Hematopoietic multipotent progenitor cell treated with erythropoietin and hydrocortisone succinate and interleukin-3 and kit ligand, for 8 days (in vitro differentiated cells): ENCODE measurements at places on chromosomes 16 and 17.

- no peak for DNase-seq
Measured at GRCh38 chr16:85384833-85385462, 228.2 kb upstream of the GSE1 start.

DNA sequence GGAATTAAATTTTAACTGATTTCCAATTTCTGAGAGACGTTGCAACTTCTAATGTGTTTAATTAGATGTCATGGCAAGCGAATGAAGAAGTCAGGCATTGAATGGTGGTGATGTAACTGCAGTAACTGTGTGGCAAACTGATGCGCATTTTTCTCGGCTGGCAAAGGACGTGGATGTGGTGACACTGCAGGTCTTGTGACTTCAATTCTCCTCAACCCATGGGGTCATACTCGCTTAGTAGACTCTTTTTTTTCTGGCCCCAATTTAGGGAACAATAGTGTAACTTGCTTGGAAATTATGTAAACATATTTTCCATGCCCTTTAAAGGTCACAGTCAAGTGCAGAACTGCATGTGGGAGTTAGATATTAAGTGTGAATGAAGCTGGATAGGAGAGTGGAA, 1.9 kb upstream of the FAM20A start:
- no peak for DNase-seq

GRCh38 chr17:3965118-3965800, 1.0 kb upstream of the ATP2A3 start:
- DNase-seq = peak; percentile 95

DNA sequence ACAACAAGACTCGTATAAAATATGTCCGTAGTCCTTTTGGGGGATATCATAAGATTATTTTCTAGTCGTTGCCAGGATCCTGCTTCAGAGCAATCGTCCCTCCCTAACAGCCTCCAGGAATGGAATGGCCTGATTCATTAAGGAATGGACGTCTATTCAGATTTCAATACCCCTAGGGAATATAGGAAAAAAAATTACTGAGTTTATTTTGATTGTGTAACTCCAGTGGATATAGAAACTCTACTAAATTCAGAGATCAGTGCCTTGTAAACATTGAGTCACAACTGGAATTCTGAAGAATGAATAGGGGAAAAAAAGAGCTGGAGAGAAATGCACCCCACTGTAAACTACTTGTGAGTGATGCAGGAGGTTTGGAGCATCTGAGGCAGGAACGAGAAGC, 1171.5 kb upstream of the GOT2 start:
- no peak for DNase-seq

DNA sequence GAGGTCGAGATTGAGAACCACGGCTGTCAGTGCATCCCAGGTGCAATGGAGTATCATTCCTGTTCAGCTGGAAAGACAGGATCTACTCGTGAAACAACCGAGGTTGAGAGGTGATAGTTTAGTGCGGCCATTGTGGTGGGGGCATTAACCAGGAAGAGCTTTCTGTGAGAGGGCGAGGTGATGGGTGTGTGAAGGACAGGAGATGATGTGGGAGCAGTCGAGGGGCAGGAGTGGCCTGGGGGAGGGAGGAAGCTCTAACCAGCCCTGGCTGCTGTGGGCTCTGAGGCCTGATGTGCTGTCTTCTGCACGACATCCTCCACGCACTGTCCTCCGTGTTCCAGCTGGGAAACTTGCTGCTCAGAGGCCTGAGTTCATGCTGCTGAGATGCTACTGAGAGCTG, 22.0 kb downstream of the GOSR2 start:
- DNase-seq = no peak

DNA sequence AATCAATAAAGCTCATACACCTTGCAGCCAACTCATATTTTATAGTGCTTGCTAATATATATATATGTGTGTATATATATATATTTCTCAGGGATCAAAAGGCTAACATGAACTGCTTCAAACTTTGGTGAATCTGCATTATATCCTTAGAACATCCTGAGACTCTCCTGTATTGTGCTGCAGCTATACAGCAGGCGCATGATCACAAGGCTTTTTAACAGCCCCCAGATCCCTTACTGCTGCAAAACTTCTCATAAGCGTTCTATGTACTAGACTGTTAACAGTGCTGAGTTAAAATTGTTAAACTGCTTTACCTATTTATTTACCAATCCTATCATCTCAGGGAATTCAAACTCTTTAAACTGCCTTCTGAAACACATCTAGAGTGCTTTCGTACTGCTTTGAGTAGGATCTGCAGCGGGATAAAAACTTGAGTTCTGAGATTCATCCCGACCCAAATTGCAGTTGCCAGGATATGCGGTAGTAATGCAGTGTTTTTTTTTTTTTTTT, 1.3 kb downstream of the GPATCH8 start:
- peak; percentile 13 for DNase-seq

- no peak for DNase-seq
Measured at GRCh38 chr16:80935691-80936090, 71.0 kb downstream of the CMC2 start.

DNA sequence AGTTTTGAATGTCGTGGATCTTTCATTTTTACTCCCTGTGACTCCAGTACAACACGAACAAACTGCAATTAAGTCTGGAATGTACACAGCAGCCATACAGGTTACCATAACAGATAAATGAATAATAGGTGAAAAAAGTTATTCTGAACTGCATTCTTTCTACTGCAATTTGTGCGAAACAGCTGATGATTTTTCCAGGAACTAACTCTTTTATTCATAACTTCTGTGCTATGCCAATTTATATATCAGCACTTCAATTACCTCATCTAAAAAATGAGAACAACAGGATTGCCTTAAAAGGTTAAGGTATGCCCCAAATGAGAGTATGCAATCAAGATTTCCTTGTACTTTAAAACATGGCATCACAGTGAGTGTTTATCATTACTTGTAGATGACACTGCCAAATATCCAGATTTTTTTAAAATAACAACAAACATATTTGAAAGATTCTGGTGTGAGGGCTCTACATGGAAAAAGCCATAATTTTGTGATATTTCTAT, 238.9 kb downstream of the CDH8 start:
- no peak for DNase-seq

- DNase-seq = peak; percentile 16
Measured at GRCh38 chr17:67559381-67559966, 158.3 kb upstream of the NOL11 start.
